ENCODE measurements at places on chromosomes 7 and 10.
A peak's percentile ranks its signal among the peaks of the same experiment; 100 is the strongest.

- no peak for DNase-seq
These were observed 141.6 kb downstream of the C1GALT1 start for GRCh38 chr7:7323921-7324320.

- no peak for DNase-seq
These were observed 36.5 kb upstream of the SVIL start for GRCh38 chr10:29671228-29671780.

DNA sequence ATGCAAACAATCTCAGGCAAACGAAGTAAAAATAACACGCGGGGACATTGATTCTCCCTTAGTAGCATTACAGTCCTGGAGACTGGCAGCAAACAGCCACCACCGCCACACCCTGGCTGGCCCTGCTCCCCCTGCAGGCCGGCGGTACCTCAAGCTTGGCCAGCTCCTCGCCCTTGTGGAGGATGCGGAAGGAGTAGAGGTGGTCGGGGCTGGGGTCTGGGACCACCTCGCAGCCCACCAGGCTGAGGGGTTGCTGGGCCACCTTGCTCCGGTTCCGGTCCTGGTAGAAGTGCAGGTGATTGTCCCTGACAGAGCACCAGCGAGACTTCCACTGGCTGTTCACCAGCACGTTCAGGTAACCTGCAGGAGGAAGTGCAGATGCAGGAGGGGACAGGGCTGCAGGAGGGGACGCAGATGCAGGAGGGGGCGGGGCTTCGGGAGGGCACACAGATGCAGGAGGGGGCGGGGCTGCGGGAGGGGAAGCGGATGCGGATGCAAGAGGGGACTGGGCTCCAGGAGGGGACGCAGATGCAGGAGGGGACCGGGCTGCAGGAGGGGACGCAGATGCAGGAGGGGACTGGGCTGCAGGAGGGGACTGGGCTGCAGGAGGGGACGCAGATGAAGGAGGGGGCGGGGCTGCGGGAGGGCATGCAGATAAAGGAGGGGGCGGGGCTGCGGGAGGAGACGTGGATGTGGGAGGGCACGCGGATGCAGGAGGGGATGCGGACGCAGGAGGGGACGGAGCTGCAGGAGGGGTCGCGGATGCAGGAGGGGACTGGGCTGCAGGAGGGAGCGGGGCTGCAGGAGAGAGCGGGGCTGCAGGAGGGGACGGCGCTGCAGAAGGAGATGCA is 65.7 kb downstream of the VWA2 start:
- DNase-seq, result peak; percentile 29

GRCh38 chr7:152103066-152103465 is 77.6 kb downstream of the GALNT11 start:
- no peak for DNase-seq

GRCh38 chr10:93812659-93813338 is 55.1 kb downstream of the LGI1 start:
- no peak for DNase-seq

GRCh38 chr10:124465003-124465776 is 3.6 kb downstream of the LHPP start:
- no peak for DNase-seq

DNA sequence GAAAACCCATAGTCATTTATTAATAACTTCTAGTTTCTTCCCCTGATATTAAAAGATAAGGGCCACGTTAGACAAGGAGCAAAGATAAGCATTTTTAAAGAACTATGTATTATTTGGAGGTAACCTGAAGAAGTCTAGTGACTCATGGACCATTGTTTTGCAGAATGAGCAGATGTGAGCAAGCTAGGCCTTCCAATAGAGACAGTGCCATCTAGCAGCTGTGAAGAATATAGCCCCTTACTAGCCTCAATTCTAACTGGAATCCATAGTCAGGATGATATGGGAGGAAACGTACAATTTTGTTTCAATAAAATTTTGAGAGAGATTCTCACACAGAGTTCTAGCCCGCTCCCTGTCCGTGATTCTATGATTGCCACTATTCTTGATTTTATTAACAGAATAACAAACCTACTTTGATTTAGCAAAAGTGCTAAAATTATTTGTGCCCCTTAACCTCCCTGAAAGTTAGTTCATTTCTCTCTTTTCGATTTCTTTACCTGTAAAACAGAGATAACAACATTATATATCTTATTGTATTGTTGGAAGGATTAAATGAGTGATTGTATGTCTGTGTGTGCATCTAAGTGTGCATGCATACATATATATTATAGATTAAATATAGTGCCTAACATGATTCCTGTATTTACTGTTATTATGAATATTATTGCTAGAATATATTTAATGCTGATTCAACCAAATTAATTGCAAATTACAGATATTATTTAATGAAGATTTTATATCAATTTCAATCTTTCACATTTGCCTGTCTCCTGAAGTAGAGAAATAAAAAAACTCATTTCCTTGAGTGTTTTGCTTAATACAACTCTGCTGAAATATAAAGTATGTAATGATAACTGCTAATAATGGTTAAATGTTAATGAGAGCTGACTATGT is 22.7 kb downstream of the FAM237B start:
- peak; percentile 29 for DNase-seq

- no peak for DNase-seq
These were observed 17.5 kb downstream of the DPY19L1 start for GRCh38 chr7:35019801-35020200.

DNA sequence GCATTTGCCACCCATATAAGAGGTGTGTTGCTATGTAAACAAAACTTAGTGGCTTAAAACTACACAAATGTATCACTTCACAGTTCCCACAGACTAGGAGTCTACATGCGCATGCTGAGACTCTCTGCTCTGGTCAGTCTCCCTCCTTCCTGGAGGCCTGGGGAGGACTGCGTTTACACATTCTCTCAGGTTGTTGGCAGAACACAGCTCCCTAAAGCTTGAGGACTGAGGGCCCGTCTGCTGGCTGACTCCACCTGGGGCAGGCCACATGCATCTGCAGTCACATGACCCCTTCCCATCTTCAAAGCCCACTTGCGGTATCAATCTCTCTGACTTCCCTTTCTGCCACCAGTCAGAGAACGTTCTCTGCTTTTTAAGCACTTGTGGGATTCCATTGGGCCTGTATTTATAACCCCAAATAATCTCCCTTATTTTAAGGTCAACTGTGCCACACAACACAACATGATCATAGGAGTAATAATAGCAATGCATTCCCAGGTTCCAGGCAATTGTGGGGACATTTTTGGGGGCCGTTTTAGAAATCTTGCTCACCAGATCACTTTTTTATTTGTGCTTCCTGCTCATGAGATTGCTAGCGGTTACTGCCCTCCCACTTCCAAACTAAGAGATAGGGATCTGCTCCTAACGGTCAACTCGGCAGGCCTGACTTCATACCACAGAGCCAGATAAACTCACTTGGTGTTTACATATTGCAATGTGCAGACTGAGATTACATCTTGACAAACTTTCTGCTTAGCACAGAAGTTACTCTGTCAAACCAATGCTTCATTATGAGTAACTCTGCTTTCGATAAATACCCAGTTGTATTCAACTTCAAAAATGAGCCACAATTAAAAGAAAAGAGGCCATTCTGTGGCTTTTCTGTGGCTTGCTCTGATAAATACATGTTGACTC is 96.3 kb downstream of the ALOX5 start:
- no peak for DNase-seq

DNA sequence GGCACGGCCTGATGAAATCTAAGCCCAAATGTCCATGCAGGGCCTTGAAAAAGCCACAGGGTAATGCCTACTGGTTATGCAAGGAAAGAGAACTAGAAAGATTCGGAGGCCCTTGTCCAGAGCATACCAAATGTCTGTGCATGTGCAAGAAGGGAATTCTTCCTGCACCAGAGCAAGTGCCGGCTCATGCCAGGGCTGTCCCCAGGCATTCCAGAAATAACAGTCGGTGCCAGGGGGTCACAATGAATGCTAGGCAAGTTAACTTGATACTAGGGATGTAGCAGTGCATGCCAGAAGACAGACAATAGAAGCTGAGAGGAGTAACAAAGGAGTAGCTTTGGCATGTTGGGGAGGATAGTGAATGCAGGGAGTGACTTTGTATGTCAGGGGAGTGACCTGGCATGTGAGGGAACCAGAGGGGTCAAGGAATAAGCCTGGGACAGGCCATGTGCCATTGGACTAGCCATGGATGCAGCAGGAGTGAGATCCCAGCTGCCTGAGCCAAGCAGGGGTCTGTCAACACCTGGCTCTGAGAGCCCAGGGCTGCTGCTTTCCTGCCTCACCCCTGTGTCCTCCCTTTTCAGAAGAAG is 119.5 kb upstream of the UNC5B start:
- DNase-seq, result no peak

GRCh38 chr10:93074147-93074596 is 479 bp downstream of the CYP26A1 start:
- no peak for DNase-seq

DNA sequence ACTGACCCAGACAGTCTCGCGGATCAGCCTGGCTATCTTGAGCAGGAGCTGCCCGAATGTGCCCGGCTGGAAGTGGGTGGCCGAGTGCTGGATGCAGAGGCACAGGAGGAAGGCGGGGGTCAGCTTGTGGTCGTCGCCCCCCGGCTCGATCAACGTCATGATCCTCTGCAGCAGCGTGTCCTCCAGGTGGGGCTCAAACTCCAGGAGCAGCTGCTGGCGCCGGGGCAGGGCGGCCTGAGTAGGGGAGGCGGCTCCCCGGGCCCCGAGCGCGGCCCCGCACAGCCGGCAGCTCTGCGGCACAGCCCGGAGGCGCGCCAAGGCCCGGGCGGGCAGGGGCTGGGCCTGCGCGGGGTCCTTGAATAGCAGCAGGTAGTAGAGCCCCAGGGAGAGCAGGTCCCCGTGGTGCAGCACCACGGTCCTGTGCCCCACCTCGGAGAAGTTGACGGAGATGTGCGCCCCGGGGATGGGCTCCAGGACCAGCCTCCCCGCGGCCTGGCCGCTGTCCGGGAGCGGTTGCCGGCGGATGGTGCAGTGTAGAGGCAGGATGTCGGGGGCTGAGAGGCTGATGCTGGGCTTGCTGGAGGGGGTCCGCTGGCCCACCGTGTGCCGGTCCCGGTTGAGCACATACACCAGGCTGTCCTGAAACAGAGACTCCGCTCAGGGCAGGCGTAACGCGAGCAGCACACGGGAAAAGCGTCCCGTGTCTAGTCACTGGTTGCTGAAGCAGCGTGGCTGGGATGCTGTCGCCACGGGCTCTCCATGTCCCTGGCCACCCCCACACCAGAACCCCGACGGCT is 27.0 kb downstream of the PAPOLB start:
- no peak for DNase-seq

- peak; percentile 5 for DNase-seq
These were observed 886 bp downstream of the NSUN6 start for GRCh38 chr10:18650404-18650997.

DNA sequence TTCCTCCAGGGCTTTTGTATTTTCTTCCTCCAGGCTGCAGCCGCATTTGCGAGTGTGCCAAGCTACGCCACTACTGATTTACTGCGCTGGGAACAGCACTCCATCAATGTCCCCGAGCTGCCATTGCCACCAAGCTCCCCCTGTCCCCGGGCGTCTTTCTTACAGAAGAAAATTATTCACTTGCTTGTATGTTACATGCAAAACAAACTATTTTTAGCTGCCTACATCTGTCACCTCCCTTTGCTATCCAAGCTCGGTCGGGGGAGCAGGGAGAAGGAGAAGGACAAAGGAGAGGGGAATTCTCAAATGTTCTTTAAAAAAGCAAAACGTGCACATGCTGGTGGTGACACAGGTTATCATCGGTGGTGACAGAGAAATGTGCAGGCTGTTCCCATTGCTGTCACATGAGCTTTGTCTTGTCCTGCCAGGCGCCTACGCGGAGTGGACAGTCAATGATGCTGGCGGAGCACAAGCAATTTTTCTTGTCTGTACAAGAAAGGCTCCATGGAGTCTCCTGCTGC is 93.1 kb downstream of the ADARB2 start:
- DNase-seq, result no peak

GRCh38 chr7:38396852-38397251 is 123.4 kb upstream of the TARP start:
- DNase-seq, result no peak

DNA sequence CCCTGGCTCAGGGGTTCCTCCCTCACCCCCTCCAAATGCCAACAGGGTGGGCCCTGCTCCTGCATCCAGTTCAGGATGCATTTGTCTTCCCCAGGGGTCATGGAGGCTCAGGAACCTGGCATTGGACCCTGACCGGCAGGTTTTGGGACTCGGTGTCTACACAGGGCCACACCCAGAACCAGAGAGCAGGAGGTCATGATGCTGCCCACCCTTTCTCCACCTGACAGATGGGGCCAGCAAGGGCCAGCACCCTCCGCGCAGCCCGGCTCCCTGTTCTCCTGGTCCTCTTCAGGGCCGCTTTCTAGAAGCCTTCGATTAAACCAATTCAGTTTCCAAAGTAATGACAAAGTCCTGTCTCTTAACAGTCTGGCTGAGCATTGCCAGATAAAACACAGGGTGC is 50.2 kb downstream of the CAMK2B start:
- no peak for DNase-seq
